Right cardiac atrium (tissue), 5 donors: ENCODE measurements at places on chromosomes 1 and 21. TPM values are rescaled to one million over a fixed set of nuclear protein-coding genes. Genes with fewer than 3 reads are reported as not detected.

SEC16B gene
- 1.7 TPM for total RNA-seq

FCAMR gene
- not detected for total RNA-seq

BTBD8 gene
- total RNA-seq, result 6.2 TPM

UROD gene
- 76.1 TPM for total RNA-seq

SOX13 gene
- 17.9 TPM for total RNA-seq

DSCAM gene
- total RNA-seq, result not detected

SSX2IP gene
- 28.6 TPM for total RNA-seq

C8A gene
- not detected for total RNA-seq

C21orf91 gene
- 10.0 TPM for total RNA-seq

SPRR2A gene
- not detected for total RNA-seq

FAM43B gene
- total RNA-seq, result 3.6 TPM

SLC26A9 gene
- 22.7 TPM for total RNA-seq

LCE5A gene
- total RNA-seq, result not detected

IGSF9 gene
- total RNA-seq, result 2.7 TPM

AUNIP gene
- 0.34 TPM for total RNA-seq

IFNLR1 gene
- total RNA-seq, result 6.1 TPM

VANGL2 gene
- total RNA-seq, result 8.3 TPM

SH3D21 gene
- 4.7 TPM for total RNA-seq

PARS2 gene
- 3.6 TPM for total RNA-seq
